Small intestine (tissue), 16 donors: ENCODE measurements at places on chromosomes 2 and 18. TPM values are rescaled to one million over a fixed set of nuclear protein-coding genes. Genes with fewer than 3 reads are reported as not detected.

The PHOSPHO2 gene
- polyA plus RNA-seq = 5.5 TPM

DNA sequence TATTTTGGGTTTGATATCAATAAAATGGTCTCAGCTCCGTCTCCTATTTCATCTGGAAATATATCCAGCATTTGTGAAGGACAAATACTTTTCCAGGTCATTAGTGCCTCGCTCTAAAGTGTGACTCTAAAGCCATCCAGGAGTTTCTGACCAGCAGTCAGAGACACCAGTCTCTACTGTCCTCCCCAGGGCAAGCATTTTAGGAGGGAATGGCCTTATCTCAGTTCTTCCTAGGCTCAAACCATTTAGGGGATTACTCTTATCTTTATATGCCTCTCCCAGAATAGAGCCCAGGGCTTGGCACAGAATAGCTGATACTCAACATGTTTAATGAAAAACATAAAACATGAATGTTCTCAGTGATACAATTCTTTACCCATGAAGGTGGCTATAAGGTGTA lies 187.6 kb downstream of the NAPG start:
- no peak for DNase-seq

- DNase-seq = no peak
Measured at GRCh38 chr2:127713562-127713961, 12.3 kb downstream of the SFT2D3 start.

DNA sequence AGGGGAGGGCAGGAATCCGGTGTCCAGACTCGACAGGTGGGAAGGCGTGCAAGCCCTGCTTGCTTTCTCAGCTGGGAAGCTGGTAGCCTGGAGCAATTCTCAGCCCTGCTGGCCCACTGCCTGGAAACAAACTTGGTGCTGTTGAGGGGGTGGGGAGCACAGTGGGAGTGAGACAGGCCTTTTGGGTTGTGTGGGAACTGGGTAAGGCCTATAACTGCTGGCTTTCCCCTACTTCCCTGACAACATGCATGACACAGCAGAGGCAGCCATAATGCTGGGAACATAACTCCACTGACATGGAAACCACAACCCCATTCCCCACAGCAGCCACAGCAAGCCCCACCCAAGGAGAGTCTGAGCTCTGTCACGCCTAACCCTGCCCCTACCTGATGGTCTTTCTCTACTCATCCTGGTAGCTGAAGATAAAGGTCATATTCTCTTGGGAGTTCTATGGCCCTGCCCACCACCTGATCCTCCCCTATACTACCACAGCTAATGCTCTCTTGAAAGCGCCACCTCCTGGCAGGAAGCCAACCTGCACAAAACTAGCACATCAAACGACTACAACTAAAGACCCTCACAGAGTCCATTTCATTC lies 122.9 kb upstream of the ACVR1C start:
- DNase-seq = no peak

GRCh38 chr2:102010902-102011301 lies 19.1 kb downstream of the IL1R2 start:
- no peak for DNase-seq
